ENCODE measurements at places on chromosomes 6 and 20.
A peak's percentile ranks its signal among the peaks of the same experiment; 100 is the strongest.

- DNase-seq = peak; percentile 68
Observed at GRCh38 chr20:36384022-36384619, 78.0 kb downstream of the DLGAP4 start.

- no peak for DNase-seq
Observed at GRCh38 chr6:113591896-113592827, 265.0 kb upstream of the MARCKS start.

DNA sequence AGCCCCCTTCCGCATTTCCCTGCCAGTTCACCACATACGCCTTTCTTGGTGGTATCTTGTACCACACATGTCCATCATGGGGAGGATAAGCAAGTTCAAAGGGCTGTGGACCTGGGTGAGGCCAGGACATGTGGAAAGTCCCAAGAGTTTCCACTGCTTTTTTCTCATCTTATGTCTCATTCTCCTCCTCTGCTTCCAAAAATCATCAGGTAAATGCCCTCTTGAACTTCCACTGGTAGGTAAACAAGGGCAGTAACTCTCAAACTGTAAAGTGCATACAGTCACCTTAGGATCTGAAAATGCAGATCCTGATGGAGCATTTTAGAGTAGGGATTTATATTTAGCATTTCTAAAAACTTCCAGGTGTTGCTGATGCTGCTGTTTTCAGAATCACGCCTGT, 7.9 kb upstream of the SIRT5 start:
- no peak for DNase-seq

DNA sequence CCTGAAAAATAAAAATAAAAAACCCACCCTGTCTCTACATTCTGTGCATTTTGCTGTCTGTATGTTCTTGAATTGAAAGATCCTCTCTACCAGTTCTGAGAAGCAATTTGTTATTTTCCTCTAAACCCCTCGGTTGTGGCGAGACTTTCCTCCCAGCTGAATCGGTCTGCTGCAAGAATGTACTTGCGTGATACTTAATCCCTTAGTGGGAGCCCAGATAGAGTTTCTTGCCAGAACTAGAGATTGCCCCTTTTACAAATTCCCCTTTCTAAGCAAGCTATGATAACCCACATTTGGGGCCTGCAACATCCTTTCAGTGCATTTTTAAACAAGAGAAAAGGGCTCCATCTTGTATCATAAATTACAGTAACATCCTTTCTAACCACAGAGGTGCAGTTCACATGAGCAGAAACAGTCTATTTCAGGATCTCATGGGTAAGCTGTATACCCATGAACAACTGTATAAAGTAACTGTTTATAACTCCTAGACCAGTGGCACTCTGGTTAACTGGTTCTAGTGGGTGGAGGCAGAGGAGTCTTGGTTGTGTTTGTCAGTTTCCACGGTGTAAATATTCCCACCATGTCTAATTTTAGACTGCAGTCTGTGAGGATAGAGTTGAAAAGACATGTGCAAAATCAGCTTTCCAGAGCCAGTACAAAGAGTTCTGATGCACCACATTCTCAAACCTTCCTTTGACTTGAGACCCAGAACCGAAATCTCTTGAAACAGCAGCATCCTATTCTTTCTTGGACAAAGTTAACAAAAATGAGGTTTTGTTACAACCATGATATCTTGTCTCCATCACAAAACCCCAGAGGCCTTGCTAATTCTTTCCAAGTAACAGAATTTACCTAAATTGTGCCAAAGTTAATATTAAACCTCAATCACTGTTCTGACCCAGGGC, 113.1 kb upstream of the ZNF217 start:
- peak; percentile 55 for DNase-seq

DNA sequence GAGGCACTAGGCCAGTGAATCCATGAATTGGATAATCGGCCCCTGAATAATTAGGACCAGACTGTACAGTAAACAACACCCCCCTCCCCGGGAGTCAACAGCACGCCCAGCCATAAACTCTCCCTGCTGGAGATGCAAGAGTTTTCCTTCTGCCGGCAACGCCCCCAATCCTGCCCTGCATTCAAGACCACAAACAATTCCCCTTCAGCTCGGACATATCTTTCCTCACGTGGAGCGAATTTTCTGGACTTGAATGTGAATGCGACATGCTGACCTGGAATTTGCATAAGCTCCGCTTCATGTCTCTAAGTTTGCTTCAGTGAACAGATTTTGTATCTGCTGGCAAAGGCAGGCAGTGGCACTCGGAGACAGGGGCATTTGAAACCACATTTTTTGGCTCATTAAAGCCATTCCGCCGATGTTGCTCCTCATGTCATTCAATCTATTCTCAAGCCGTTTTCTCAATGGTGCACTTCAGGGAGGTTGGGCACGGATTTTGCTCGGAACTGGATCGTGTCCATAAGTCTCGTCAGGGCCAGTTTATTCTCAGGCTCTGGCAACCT, 38.0 kb upstream of the GMPR start:
- DNase-seq = no peak

GRCh38 chr20:44183282-44183681, 3.7 kb downstream of the JPH2 start:
- DNase-seq = no peak

- DNase-seq = no peak
Observed at GRCh38 chr20:57959018-57959417, 249.2 kb upstream of the PMEPA1 start.

DNA sequence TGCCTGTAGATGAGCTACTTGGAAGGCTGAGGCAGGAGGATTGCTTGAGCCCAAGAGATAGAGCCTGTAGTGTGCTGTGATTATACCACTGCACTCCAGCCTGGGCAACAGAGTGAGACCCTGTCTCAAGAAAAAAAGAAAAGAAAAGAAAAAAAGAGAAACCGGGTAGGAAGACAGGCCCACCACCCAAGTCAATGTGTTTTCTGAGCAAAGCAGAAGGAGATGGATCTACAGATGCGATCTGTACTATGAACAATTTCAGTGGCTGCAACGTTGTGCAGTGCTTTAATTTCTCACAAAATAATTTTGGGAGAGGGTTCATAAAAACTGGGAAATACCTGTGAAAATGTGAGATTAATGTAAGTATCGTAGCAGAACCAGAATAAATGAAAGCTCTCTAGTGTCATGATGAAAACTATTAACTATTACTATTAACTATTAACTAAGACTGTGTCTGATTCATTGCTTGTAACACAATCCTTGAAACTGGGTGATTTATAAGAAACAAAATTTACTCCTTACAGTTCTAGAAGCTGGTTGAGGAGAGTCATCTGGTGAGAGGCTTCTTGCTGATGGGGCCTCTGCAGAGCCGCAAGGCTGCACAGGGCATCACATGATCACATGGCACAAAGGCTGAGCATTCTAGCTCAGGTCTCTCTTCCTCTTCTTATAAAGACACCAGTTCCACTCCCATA, 233.1 kb upstream of the ZNF217 start:
- DNase-seq = no peak

All from GM13976 (cell line).